Activated CD4-positive, CD25-positive, alpha-beta regulatory T cell (primary cell): ENCODE measurements at places on chromosomes 7 and 10.

DNA sequence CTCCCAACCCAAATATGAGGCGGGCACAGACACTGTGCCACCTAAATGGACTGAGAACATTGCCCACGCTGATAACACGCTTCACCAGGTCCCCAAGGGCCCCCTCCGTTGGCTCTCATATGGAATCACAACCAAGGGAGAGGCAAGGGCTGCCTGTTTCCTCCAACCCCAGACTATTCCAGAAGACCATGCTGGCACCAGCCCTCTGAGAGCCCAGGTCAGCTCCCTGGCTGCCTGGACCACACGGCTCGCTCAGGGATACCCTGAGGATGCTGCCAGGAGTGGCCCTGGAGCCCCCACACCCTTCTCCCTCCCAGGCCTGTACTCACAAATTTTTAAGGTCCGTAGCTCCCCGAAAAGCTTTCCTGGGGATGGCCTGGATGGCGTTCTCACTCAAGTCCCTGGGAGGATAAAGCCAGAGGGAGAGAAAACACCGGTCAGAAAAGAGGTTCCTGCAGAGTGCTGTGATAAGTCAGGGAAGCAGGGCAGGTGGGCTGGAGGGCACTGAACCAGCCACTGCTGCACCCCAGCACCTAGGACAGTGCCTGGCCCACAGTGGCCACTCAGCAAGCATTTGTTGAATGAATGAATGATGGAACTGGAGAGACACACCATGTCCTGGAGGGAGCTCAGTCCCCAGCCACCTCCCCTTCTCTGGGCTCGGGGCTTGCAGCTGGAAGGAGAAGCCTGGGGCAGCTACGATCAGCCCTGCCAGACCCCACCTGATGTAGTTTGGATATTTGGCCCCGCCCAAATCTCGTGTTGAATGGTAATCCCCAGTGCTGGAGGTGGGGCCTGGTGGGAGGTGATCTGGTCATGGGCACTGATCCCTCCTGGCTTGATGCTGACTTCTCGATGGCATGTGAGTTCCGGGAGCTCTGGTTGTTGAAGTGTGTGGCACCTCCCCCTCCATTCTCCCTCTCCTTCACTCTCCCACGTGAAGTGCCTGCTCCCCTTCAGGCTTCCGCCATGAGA, 119.8 kb downstream of the SLIT1 start:
- DNase-seq = no peak

DNA sequence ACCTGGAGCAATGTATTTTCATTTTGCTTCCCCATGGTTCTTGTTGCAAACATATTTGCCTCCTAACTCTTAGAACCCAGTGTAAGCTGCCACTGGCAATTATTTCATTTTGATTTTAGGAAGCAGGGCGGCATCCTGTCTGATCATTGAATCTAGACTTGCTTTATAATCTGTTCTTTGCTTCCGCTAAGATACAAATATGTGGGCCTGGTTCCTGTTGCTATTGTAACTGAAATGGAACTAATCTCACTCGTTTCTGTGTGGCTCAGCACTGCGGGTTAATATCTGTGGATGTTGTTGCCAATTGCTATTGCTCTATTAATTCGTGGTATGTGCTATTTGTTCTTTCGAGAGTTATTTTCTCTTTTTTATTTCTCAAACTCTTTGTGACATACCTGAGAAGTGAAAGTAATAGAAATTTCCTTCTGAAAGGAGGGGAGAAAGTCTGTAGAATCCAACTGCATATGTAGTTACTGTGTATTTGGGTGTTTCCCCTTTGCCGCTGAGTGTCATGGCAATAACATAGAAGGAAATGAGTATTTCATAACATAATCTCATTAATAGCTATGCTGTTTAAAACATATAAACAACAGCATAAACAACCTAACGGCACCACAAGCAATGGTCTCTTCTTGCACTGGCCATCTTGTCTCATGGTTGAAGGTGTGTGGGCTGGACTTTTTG, 62.4 kb downstream of the FZD1 start:
- no peak for DNase-seq

- no peak for DNase-seq
These were observed 27.6 kb downstream of the GIMAP4 start for GRCh38 chr7:150594805-150595204.

DNA sequence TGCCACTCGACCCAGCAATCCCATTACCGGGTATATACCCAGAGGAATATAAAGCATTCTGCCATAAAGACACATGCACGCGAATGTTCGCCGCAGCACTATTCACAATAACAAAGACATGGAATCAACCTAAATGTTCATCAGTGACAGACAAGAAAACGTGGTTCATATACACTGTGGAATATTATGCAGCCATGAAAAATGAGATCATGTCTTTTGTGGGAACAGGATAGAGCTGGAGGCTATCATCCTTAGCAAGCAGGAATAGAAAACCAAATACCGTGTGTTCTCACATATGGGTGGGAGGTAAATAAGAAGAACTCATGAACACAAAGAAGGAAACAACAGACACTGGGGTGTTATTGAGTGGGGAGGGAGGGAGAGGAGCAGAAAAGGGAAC, 84.7 kb downstream of the SLC16A9 start:
- no peak for DNase-seq

- no peak for DNase-seq
These were observed 46.2 kb downstream of the VWDE start for GRCh38 chr7:12357508-12357907.

GRCh38 chr7:34162677-34163076, 257.3 kb downstream of the BMPER start:
- DNase-seq = no peak

GRCh38 chr10:12782537-12782936, 219.0 kb downstream of the CCDC3 start:
- DNase-seq = peak; percentile 8

DNA sequence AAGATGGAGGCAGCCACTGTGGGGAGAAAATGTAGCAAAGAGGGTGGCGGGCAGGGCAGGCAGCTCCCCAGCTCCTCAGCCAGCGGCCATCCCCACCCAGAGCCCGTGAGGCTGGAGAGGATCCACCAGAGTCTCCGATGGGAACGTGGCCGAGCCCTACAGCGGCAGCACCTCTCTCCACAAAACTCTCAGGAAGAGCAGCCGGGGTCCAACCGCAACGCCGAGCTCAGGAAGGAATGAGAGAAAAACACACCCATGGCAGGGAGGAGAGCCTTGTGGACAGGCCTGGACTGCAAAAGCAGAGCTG, 54.0 kb upstream of the ADGRA1 start:
- no peak for DNase-seq

GRCh38 chr7:34991938-34992840, 45.1 kb downstream of the DPY19L1 start:
- peak; percentile 18 for DNase-seq

- no peak for DNase-seq
These were observed 45.0 kb upstream of the EEPD1 start for GRCh38 chr7:36107926-36108631.

GRCh38 chr10:112278871-112279270, 4.3 kb upstream of the TECTB start:
- DNase-seq = no peak

DNA sequence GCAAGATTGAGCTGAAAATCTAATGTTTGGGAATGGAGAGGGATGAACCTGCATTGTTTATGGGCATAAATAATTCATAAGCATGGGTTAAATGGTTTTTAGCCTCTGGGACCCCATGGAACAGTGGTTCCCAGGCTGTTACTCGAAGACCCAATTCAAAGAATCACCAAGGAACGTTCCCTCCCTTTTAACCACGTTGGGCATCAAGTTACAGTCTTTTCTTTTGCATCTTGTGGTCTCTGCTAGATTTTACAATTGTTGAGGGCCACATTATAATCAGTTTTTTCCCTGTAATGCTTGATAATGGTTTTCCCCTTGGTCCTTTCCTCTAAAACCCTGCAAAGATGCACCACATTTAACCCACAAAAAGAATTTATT, 2.5 kb downstream of the CALN1 start:
- no peak for DNase-seq

DNA sequence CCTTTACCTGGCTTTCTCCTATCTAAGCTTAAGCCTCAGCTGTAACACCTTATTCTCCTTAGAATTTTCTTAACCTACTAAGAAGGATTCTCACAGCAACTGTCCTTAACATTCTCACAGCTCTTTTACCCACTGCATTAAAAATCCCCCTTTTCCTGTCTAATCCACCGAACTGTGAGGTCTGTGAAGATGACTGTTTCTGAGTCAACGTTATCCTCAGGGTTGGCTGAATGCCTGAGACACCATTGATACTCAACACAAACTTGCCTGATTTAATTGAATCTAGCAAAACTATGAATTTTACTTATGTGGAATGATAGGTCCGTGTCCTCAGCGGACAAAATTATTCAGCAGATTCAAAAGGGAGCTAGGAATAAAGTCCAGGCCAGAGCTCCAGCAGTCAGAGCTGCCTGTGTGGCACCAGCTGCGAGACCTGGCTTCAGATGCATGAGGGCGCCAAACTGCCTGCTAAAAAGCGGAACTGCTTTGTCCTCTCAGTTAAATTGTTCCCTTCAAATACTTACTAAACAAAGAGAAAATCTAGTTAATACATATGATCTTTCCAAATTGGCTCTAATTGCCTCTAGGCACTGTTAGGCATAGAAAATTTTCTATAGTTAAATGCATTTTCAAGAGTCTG, 33.4 kb upstream of the VWDE start:
- DNase-seq = no peak

GRCh38 chr10:114806562-114807391, 14.8 kb upstream of the FHIP2A start:
- no peak for DNase-seq

DNA sequence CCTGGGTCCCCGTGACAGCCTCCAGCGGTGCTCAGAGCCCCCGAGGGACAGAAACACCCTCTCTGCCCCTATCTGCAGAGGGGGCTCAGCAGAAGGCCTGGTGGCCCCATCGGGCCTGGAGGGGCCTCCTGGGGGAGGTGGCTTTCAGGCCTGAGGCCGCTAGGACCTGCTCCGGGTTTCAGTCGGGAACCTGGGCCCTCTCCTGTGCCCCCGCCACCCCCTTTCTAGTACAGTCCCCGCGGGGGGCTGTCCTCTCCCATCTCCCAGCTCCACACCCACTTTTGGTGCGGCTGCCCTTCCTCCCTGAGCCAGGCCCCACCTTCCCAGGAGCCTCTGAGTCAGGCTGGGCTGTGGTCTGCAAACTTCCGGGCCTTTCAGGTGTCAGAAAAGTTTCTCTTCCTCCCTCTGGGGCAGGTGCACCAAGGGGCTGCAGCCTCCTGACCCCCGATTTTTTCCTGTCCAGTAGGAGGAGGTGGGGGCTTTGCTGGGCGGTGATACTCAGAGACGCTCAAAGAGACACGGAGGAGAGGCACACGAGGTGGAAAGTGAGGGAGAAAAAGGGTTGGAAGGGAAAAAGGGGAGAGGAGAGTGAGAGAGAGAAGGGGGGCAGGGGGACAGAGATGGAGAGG, 692 bp downstream of the CARD11 start:
- DNase-seq = peak; percentile 28

GRCh38 chr7:93933156-93933555, 11.6 kb downstream of the GNG11 start:
- no peak for DNase-seq

- no peak for DNase-seq
These were observed 42.0 kb downstream of the ANXA8 start for GRCh38 chr10:47441938-47442337.

- DNase-seq = no peak
These were observed 118.7 kb upstream of the PTN start for GRCh38 chr7:137462074-137462715.

GRCh38 chr10:4607681-4608080, 218.3 kb upstream of the AKR1E2 start:
- no peak for DNase-seq

DNA sequence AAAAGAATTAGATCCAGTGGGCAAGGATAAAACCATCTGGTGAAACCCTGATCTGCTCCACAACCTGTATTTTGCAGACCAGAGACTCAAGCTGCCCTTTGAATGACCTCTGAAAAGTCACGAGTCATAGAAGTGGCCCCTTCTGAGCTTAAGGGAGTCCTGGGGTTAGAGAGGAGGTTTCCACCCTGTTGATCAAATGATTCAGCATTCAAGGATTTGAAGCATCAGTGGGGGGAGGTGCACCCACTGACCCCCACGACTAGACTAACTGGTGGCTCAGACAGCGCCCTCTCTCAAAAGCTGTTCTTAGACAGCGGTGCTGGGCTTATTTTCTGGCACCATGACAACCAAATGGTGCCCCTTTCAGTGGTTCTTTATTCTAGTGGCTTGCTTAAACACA, 44.3 kb downstream of the PLCE1 start:
- DNase-seq = no peak

GRCh38 chr10:70952401-70952800, 64.0 kb upstream of the PCBD1 start:
- DNase-seq = no peak

- DNase-seq = no peak
These were observed 26.7 kb upstream of the CROT start for GRCh38 chr7:87318741-87319140.

DNA sequence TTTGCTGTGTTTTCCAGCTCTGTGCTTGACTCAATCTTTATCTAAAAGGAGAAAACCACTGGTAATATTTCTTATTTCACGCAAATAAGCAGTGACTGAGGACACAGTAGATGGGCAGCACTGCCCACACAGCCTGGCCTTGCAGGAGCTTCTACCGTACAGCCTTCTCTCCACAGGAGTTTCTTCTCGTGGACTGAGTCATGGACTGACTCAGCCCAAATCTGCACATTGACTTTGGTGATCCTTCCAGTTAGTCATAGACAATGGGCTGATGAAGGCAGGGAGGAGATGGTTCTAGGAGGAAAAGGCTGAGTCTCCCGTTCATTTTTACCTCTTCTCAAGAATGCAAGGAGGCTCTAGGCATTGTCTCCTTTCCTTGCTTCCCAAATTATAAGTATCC, 200.7 kb downstream of the RAPGEF5 start:
- DNase-seq = no peak

DNA sequence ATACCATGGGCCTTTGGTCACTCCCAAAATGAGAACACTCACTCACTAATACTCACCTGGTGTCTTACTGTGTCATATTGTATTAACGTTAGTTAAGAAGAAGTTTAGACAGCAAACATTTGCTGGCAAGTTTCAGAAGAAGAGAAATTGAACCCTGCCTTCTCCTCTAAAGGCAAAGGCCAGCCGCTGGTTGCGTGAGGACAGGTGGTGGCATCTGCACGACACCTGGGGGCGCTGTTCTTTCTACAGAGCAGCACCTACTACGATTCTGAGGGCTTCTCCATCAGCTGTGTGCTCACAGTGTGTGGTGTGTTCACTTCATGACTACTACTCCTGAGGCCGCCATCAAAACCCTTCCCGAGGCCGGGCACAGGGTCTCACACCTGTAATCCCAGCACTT, 17.9 kb upstream of the CLEC2L start:
- no peak for DNase-seq

- DNase-seq = no peak
These were observed 573.2 kb downstream of the AUTS2 start for GRCh38 chr7:70171369-70171920.

GRCh38 chr7:141071855-141072547, 1.9 kb upstream of the TMEM178B start:
- no peak for DNase-seq

- no peak for DNase-seq
These were observed 194.0 kb downstream of the CFTR start for GRCh38 chr7:117673839-117674238.
